ENCODE measurements at places on chromosomes 7 and 10.

DNA sequence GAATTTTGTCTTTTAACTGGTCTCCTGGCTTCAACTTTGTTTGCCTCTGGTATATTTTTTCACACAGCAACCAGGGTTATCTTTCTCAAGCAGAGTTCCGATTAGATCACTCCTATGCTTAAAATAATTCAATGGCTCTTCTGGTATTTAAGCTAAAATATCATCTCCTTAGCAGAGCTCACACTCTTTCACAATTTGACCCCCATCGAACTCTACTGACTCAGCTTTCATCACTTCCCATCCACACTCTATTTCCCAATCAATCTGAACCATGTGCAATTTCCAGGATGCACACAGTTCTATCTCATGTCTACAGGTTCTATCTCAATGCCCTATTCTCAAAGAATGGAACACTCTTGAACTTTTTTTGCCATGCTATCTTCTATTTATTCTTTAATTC is 809.5 kb downstream of the GRID1 start:
- no peak for DNase-seq

DNA sequence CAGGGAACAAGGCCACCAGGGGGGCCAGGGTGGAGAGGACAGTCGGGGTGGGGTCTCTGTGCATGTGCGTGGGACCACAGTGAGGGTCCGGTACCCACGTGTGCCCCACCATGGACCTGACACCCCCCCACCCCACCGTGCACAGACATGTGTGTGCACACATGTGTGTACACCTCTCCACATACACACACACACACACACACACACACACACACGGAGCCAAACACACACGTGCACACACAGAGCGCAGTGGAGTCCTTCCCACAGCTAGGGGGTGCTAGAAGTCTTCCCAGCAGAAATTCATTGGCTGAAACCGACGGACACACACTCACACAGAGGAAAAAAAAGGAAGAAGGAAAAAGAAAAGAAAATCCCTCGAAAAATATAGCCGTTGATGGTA is 42.8 kb upstream of the GNA12 start:
- no peak for DNase-seq

DNA sequence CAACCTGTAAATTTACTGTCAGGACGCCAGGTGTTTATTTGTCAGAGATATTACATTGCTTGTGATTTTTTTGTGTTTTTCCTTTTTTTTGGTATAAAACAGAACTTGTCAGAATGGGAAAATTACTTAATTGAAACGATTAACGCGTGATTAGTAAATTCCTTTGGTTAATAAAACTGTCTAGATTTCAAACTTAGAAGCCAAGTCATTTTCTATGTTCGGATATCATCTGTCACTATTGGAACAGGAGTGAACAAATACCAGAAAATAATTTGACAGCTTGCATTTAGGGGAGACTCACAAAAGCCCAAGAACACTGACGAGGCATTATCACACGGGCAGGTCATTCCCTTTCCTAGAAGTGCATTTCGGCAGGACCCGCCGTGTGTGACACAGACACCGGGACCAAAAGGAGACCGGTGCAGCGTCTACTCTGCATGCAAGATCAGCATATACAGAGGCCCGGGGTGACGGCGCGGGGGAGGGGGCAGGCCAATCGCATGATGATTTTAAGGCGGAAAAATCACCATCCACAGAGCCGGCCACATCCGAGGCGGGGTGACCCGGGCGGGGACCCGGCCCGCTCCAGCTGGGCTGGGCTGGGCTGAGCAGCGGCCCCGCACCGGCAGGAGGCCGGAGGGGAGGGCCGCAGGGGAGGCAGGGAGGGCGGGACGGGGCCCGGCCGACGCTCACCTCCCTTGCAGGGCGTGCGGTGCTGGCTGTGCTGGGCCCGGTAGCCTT is 841 bp downstream of the GLUD1 start:
- DNase-seq, result no peak

DNA sequence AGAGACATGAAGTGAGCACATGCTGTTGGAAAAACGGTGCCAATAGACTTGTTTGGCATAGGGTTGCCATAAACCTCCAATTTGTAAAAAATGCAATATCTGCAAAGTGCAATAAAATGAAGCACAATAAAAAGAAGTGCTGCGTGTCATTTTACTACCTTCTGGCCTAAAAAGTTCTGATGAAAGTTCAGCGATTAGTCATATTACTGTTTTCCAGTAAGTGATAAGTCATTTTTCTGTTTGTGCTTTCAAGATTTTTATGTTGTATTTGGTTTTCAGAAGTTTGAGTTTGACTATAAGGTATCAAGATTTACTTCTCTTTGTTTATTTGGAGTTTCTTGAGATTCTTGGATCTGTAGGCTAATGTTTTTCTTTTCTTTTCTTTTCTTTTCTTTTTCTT is 16.8 kb downstream of the AOAH start:
- no peak for DNase-seq

DNA sequence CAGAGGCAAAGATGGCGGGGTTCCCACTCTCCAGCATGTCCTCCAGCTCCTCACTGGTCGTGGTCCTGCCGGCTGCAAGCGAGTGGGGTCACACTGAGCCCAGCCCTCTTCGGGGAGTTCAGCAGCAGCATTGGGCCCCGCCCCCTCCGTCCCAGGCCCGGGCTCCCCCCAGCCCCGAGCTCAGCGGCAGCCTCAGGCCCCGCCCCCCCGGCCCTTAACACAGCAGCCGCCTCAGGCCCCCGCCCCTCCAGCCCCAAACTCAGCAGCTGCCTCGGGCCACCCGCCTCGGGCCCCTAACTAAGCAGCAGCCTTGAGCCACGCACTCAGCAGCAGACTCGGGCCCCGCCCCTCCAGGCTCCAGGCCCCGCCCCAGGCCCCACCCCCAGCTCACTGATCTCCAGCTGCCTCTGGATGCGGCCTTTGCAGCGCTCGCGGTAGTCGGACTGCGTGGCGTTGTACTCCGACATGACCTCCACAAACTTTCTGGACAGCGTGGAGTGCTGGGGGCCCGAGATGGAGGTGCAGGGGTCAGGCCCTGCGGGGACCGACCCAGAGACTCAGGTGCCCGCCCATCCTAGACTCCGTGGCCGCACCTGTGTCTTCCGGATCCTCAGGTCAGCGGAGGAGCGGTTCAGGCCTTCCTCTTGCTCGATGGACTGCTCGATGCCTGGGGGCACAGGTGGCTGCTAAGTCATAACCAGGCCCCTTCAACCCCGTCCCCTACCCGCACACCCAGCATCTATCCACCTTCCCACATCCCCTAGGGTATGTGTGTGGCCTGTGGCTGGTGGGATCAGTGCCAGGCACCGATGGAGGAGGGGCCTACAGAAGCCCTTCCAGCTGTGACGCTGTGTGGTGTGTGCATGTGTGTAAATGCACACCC is 15.5 kb downstream of the STX1A start:
- DNase-seq, result no peak

- DNase-seq, result no peak
These were observed 7.9 kb downstream of the PANK1 start for GRCh38 chr10:89637113-89637512.

GRCh38 chr10:49387071-49387470 is 8.8 kb downstream of the DRGX start:
- DNase-seq, result no peak

DNA sequence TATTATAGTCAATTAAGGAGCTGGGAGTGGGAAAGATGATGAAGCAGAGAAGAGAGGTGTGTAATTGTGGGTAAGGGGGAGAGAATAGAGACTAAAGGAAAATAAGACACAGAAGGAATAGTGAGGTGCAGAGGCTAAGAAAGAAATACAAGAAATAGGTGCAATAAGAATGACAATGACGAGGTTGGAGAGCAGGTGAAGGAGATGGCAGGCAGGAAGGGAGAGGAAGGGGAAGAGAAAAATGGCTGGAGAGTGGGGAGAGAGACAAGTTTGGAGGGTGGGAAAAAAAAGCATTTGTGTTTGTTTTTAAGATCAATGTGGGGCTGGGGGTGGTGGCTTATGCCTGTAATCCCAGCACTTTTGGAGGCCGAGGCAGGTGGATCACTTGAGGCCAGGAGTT is 27.6 kb upstream of the MKLN1 start:
- DNase-seq, result no peak

GRCh38 chr10:20128811-20129210 is 312.6 kb downstream of the PLXDC2 start:
- DNase-seq, result no peak

DNA sequence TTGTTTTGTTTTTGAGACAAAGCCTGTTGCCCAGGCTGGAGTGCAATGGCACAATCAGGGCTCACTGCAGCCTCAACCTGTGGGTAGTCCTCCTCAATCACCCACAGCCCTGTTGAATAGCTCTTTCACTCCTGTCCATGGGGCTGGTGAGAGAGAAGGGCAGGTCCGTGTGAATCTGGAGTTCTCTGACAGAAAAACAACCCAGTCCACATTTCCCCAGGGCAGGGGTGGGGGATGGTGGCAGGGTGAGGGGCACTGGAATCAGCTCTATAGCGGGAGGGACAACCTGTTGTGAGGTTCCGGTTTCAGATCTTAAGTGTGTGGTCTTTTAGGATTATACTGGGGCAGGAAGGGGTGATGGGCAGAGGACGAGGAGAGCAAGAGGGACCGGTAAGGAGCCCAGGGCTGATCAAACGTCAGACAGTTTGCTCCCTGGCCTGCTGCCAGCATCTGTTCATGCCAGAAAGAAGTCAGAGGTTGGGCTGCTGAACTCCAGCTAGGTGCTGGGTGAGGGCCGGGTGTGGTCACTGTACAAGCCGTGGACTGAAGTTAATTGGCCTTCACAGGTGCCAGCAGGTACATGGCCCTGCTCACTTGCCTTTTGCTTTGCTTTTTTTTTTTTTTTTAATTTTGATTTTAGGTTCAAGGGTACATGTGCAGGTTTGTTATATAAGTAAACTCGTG is 33.2 kb upstream of the MKRN1 start:
- no peak for DNase-seq

- DNase-seq, result no peak
These were observed 48.4 kb downstream of the MPP7 start for GRCh38 chr10:28254290-28254985.

Data from cortex of kidney (tissue), 1 donor.